ENCODE measurements at places on chromosomes 12 and 14.

- no peak for DNase-seq
These were observed 66.9 kb downstream of the FUT8 start for GRCh38 chr14:65479386-65479785.

DNA sequence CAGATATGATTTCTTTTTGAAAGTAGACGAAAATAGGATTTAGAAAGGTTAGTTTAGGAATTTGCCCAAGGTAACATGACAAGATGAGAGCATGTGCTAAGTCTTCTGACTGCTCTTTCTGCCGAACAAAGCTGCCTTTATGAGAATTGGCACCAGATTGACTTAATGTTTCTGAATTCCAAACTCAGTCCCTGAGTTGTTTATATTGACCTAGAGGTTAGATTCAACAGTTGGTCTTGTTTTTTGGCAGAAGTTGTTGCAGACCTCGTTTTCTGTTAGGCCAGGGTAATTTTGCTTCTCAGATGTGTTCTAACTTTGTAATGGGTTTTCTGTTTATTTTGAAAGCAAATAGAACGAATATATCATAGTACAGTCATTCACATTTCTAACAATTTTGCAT lies 61.5 kb upstream of the LRTM2 start:
- no peak for DNase-seq

- DNase-seq = no peak
These were observed 66.3 kb downstream of the MBIP start for GRCh38 chr14:36254020-36254624.

DNA sequence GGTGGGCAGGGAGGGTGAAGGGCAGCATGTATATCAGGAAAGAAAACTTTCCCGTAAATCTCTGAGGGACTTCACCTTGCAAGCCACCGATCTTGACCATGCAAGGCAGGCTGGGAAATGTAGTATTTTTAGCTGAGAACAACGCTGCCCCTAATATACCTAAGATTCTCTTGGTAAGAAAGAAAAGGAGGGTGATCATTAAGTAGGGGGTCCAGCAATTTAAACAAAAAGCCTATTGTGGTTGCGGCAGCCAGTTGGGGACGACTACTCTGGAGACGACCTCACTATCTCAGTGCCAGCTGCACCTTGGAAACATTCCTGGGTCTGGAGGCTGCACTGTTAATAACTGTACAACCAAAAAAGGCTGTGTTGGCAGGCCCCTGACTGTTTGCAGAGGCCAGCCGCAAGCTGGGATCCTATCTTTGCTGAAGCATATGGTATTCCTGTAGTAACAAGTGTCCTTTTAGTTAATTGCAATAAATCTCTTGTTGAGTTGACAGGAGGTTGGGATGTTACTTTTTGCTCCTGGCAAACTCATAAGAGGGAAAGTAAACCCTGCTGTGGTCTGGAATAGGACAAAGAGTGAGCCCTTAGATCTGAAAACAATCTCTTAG lies 6.4 kb downstream of the APOLD1 start:
- DNase-seq = peak; percentile 54

DNA sequence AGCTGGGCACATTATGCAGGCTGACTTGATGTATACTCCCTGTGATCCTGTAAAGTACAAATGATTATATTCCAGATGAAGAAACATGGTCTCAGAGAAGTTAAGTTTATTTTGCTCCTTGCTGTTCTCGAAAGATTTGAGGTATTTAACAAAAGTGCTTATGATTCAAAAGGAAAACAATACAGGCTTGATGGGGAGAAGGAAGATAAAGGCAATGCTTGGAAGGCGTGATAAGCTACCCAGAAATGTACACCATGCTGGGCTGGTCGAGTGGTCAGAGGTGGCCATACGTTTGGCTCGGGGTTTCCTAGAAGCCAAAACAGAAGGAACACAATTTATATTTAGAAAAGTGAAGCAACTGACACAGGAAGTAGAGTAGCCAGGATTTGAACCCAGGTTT lies 201.0 kb downstream of the KTN1 start:
- DNase-seq = no peak

DNA sequence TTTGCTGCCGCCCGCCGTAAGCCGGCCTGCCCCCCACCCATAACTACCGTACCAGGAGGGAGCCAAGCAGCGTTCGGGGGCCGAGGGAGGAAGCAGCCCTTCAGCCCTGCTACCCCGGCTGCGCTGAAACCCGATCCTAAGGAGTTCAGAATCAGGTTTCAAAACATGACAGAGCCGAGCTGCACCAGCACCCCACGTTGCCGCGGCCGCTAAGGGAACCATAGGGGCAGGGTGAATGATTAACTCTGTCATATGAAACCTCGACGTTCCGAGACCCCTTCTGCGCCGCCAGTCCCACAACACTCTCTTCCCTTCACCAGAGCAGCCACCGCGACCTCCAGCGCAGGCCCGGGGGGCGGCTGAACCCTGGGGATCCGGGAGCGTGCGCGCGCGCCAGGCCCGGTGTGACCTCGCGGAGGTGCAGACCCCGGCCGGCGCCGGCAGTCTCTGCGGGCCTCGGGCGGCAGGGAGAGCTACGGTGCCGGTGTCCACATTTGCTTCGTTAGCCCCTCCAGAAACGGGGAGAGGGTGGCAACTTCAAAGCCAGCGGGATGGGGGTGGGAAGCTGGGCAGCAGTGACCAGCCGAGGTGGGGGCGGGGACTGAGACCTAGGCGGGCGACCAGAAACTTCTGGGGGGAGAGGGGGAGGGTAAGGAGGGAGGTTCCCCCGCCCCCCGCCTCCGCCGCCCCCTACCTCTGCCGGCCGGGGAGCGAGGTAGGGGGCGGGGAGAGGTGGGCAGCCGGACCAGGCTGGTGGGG lies 1.6 kb downstream of the SIX4 start:
- peak; percentile 74 for DNase-seq

GRCh38 chr12:94071258-94071657 lies 77.1 kb upstream of the PLXNC1 start:
- no peak for DNase-seq

Data from DMS79 treated with DMSO at 0.1 percent for 48 hours (cell line).